ENCODE measurements at places on chromosomes 5 and 9.

DNA sequence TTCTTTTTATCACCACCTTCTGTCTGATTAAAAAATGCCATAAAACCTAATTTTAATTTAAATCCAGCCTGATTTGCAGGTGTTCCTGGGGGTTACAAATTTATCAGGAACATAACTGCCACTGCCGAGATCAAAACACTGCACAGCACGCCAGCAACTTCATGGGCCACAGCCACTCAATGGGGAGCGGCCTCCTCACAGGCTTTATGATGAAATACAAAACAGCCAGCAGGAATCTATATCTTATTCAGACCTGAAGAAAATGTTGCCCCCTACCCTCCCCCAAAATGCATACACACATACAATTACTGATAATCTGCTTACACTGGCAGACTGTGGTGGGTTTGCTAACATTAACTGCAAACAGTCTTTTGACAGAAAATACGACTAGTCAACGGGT is 151.7 kb upstream of the POU5F2 start:
- DNase-seq = no peak

- DNase-seq = no peak
Observed at GRCh38 chr9:85009251-85009650, 339.7 kb downstream of the NTRK2 start.

DNA sequence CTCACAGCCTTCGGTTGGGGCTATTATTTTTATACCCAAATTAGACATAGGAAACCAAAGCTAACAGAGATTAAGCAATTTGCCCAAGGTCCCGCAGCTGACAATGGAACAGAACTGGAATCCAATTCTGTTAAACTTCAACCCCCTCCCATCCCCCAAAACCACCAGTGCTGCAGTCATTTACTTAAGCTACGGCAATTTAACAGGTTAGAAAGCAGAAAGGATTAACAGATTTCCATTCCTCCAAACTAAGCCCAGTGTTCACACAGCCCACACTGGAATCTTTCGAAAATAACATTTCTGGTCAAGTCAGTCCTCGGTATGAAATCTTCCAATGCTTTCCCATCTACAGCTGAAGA is 1023.1 kb upstream of the DMAC1 start:
- no peak for DNase-seq

DNA sequence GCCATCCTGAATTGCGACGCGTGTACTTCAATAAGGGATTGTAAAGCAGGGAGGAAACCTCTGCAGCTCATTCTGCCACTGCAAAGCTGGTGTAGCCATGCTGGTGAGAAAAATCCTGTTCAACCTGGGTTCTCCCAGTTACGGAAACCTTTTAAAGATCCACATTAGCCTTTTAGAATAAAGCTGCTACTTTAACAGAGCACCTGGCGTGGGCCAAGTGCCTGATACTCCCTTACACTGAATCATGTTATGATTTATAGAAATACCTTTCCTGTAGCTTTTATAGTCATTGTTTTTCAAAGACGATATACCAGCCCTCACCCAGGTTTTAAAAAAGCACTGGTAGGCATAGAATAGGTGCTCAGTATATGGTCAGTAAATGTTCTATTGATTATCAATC is 48.3 kb downstream of the SFXN1 start:
- no peak for DNase-seq

DNA sequence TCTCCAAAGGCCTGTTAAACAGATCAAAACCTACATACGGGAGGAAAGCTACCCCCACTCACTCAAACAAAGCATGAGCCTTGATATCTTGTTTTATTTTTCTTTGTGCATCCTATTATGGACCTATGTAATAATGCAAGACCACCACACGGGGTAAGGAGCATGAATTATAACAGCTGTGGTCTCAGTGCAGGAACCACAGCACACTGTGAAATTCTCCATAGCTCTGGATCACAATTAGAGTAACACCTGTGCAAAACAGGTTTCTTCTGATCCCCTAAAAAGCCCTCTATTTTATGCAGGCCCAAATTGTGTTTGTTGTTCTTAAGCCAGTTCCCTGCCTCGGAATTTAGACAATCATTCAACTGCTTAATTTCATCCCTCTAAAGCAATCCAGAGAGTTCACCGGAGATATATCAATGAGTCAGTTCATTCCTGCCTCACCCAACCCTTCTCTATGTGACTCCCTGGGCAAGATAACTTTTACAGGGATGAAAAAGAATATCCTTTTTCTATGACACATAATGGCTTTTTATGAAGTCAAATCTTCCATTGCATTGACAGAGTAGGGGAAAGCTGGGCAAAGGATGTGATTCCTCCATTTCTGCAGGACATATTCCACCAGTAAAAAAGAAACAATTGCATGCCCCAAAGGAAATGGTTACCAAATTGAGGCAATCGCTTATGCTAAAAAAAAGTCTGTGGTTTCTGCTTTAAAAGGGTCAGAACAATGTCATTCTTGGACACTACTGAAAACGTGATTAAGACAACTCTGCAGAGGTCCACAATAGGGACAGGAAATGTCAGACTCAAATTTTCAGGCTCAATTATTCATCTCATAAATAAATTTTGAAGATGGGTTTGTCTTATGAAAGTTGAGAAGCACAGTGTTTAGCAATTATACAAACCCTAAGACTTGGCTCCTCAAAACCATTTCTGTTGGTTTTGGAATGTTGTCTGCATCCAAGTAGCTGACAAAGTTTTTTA is 41.6 kb upstream of the FST start:
- DNase-seq = no peak

DNA sequence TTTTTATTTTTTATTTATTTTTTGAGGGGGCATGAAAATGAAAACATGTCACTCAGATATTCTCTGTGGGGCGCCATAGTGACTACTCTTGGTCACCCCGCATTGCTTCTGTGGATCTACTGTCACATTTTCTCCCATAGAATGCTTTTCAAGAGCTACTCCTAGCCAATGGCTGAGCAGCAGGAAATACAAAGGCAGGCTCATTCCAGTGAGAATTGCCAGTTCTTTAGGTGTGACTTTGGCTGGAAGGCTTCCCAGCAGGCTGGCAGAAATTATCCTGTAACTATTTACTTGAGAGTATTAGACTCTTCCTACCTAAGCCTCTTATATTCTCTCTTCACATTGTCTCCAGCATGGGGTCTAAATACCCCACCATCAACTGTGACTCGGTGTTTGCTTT is 21.0 kb upstream of the PTPRD start:
- DNase-seq = no peak

DNA sequence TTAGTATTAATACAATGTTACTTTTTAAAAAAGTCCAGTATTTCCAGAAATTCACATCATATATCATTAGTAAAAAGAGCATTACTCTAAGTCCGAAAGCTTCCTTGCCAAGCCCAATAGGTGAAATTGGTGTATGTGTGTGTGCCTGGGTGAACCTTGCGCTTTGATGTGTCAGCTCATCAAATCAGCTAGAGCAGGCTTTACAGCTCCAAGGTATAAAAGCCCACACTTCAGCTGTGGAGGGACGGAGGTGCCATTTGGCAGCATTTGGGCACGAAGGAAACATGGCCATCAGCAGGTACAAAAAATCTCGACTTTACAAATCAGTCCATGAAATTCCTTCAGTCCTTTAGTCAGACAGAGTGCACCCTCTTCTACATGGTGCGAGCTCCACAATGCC is 76.5 kb upstream of the IL7R start:
- no peak for DNase-seq

- DNase-seq = no peak
Observed at GRCh38 chr9:131657940-131658339, 81.9 kb downstream of the RAPGEF1 start.

- no peak for DNase-seq
Observed at GRCh38 chr5:6634306-6634705, 1.1 kb downstream of the SRD5A1 start.

- DNase-seq = no peak
Observed at GRCh38 chr9:6655036-6655435, 9.5 kb upstream of the GLDC start.

GRCh38 chr5:151406322-151406947 is 41.0 kb upstream of the SLC36A1 start:
- DNase-seq = no peak

GRCh38 chr5:7320701-7321301 is 75.1 kb upstream of the ADCY2 start:
- DNase-seq = no peak

GRCh38 chr9:129501771-129502319 is 119.1 kb downstream of the C9orf50 start:
- no peak for DNase-seq

DNA sequence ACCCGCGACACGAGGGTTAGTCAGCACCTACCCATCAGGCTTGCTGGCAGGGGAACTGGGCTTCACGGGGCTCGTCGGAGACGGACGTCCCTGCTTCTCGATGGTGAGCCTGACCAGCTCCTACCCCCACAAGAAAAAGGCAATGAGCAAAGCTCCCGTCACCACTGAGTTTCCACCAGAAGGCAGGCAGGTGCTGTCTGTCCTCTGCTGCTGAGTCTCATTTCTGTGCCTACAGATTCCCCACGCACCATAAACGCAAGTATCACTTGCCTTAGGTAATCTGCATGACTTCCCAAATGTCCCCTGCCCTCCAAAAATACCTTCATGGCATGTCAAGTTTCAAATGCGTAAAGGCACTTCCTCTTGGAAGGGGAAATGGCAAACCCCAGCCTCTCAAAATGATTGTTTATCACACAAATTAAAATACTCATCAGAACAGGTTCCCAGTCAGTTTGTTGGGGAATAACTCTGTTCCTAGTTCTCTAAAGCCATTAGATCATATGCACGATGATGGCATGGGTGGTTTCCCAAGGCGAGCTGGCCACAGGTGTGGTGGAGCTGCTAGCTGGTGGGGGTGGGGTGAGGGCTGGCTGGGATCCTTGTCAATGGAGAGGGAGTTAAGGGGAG is 85.0 kb downstream of the PRRT1B start:
- no peak for DNase-seq

DNA sequence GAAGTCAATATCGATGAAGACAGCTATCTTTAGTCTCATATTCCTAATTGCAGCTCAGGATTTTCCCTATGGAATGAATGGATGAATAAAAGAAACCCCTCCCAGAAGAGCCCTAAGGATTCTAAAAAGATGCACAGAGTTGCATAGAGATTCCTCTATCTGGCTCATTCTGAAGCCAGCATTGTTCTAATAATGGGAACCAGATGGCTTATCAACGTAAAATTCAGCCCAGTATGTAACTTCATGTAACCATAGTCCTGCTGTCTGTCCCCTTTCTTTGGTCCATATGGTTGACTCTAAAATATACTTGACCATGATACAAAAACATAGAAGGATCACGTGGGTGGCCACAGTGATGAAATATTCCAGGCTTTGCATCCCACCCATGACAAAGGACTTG is 508.6 kb downstream of the RASEF start:
- DNase-seq = no peak

DNA sequence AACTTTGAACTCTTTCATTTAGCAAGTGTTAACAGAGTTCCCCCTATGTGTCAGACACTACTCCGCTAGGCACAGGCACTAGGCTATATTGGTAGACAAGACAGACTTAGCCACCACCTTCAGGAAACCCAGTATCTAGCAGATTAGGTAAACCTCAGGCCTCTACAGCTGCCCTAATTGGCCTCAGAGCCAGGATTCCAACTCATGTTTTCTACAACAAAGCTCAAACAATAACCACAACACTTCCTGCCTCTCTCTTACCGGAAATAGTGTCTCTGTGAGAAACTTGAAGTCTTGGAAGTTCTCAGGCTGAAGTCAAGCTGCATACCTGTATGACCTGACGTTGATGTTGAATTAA is 116.6 kb upstream of the SLC44A1 start:
- DNase-seq = peak; percentile 14

- DNase-seq = no peak
Observed at GRCh38 chr9:131324736-131325679, 35.5 kb downstream of the PLPP7 start.

DNA sequence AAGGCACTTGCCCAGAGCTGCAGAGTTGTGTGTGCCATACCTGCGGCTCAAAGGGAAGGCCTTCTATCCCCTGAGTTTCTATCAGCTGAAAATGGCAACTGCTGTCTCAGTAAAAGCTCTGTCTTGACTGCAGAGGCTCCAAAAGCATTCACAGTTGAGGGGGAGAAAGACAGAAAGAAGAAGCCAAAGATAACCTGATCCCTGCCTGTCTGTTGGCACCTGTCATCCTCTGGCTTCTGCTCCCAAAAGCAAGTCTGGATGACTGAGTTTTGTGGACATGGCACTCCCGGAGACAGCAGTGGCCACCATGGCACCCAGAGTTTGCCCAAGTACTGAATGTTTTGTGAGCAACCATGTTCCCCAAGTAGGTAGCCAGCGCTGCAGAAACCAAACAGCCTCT is 176.6 kb downstream of the NR3C1 start:
- no peak for DNase-seq

DNA sequence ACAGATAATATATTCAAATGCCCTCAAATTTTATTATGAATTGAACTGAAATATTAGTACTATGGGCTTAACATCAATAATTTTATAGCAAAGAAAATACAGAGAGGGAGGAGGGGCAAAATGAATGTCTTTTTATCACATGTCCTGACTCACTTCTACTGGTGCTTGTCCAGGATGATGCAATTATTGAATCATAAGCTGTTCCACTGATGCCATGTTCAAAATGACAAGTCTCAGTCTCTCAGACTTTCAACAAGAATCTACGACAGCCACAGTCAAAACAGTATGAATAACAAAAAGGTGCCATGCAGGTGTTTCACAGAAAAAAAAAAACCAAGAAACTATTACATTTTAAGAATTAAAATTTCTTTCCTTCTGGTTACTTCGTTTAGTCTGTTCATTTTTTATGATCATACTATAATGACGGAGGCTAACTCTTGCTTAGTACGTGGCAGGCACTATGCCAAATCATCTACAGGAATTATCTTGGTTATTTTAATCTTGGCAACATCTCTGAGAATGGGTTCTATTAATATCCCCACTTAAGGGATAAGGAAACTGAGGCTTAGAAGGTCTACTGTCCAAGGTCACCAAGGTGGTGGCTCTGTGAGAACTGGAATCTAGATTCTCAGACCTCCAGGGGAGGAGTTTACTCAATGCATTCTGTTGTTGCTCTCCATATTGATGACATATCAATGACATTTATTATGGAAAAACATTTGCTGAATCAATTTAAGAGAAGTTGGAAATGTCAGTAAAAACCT is 61.5 kb downstream of the NR3C1 start:
- DNase-seq = no peak

- DNase-seq = no peak
Observed at GRCh38 chr9:121613009-121613752, 38.3 kb upstream of the DAB2IP start.

DNA sequence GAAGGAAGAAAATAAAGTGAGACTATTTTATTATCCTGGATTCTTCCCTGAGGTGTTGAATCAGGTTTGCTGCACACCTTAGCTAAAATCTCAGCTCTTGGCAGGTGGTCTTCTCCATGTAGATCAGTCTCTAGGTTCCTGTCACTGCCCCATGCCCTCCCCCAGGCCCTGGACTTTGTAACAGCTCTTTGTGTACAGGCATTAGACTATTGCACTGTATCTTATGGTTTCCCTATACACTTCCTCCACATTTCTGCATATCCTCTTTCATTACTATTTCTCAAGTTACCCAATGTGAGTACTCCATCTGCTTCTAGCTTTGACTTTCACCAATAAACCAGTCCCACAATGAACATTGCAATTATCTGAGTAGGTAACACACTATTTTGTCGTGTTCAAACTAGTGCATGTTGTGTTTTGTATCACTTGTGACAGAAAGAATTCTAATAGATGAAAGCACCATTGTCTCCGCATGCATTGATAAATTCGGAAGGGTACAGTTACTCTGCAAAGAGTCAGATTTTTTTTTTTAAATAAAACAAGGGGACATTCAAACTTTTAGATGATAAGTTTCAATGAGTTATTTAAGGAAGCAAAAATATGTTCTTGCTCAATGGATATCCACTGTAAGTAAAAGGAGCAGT is 1348.7 kb upstream of the C9orf72 start:
- no peak for DNase-seq

Measured in stimulated activated CD8-positive, alpha-beta memory T cell treated with anti-CD3 and anti-CD28 coated beads, Interleukin-7, amount 100 ng/mL, for 1 hour (primary cell).